Left kidney (tissue), 8 donors: ENCODE measurements at places on chromosomes 3 and 15. TPM values are rescaled to one million over a fixed set of nuclear protein-coding genes. Genes with fewer than 3 reads are reported as not detected.

- no peak for DNase-seq
These were observed 14.0 kb upstream of the KLF15 start for GRCh38 chr3:126371096-126371705.

GRCh38 chr3:143526011-143526545, 322.2 kb downstream of the SLC9A9 start:
- DNase-seq, result peak; percentile 30

GRCh38 chr15:28885128-28885629, 595 bp upstream of the APBA2 start:
- DNase-seq, result no peak

Gene CCR2
- 1.1 TPM for polyA plus RNA-seq

DNA sequence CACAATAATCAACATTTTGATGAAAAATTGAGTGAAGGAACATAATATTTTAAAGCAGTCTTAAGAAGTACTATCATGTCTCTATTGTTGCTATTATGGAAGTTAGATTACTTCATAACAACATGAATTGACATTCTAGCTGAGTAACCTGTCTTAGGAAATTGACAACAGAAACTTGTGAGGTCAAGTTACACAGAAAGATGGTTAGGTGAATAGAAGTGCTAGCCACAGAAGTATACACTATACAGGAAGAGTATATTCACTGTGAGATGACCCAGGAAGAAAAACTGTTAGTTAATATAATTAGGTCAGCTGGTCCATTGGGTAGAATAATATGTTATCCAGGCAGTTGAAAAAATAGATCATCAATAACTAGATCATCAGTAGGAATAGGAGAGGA, 31.2 kb downstream of the MLF1 start:
- DNase-seq, result no peak

DNA sequence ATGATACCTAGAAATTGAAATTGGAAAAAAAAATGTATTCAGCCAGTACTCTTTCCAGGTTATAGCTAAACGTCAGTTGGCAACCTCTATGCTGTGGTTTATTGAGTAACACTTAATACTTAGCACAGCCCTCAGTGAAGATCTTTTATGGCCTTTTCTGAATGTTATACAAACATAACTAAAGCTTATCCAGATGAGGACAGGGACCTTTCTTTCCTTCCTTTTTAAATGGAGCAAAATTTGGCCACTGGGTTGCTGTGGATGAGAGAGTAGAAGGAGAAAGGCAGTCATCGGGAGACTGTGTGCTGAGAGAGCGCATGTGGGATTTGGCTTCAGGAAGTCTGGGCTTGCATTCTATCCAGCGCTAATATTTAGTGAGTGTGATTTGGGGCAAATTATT, 36.1 kb downstream of the IGF1R start:
- DNase-seq, result no peak

- no peak for DNase-seq
These were observed 2.0 kb upstream of the SEMA3G start for GRCh38 chr3:52446631-52447511.

DNA sequence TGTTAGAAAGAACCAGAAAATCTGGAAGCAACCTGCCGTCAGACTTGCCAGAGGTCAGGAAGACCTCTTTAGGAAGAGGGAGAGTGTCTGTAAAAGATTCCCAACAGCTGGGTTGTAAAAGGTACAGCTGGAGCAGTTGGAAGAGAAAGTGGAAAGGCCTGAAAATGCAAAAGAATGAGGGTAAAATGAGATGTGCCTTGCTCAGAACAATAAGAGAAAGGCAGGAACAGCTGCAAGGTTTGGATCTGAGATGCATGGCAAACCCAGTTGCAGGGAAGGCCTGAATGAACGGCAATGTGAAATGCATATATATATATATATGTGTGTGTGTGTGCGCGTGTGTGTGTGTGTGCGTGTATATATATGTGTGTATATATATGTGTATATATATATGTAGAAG, 88.1 kb downstream of the ZIC1 start:
- DNase-seq, result no peak

Gene ROPN1
- 0.25 TPM for polyA plus RNA-seq

DNA sequence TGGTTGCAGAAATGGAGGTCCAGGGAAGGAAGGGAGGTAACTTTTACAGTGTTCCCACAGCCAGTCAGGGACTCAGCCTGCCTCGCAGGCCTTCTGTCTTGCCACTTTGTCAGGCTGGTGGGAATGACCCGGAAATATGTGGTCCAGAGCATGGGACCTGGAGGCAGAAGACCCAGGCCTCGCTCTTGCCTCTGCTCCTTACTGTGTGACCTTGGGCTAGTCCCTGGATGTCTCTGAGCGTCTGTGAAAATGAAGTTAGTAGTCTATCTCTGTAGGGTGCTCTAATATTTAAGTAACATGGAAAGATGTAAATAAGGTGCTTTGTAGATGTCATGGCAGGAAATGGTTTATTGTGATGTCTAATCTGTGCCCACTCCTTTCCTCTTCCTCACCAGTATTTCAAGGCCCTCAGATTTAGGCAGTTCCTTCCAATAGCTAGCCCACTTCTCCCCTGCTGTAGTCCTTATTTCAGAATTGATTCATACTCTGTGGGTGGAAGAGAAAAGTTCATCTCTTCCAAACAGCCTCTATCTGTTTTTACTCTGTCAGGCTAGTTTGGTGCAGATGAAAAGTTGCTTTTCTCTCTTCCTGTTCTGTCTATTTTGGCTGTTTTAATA, 9.1 kb downstream of the CORO2B start:
- DNase-seq, result no peak

Gene GOLGA6A
- polyA plus RNA-seq, result 0.27 TPM

- no peak for DNase-seq
These were observed 4.7 kb upstream of the GRAMD2A start for GRCh38 chr15:72202302-72202701.

DNA sequence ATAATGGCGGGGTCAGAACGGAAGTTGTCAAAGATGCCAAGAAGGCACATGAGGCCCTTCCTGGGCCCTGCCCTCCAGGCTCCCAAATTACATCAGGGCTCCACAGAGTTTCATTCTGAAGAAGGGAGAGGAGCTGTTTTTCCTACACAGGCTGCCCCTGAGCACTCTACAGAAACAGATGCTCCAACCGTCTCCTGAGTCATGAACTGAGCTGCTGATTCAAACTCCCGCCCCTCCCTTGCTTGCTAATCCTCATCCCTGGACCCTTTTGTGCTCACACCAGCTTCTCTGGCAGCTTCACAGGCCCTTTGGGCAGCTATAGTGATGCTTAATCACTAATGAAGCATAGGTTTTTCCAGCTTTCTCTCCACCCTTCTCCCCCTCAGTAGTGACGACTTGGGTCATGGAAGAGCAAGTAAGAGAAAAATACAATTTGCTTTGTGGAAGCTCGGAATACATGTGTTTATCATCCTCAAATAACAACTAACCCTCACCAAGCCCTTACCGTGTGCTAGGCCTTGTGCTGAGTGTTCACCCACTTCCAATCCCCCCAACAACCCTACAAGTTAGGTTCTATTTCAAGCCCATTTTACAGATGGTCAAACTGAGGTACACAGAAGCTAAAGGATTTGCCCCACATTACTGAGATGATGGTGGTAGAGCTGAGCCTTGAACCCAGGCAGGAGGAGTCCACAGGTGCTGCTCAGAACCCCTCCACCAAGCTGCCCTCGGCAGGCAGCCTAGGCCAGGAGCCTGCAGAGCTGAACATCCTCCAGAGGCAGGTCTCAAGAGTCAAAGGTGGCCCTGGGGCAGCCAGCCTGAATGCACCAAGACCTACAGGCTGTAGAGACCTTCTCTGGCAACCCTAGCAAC, 21.9 kb downstream of the MEGF11 start:
- DNase-seq, result no peak

- no peak for DNase-seq
These were observed 596.7 kb downstream of the TUSC7 start for GRCh38 chr3:117306299-117306698.

GRCh38 chr15:32029862-32030781, at the start of gene CHRNA7:
Gene CHRNA7, plus strand, starts transcription at chr15:32030515. Its CDS starts 80 bp downstream, at chr15:32030595.
- peak; percentile 69 for DNase-seq

DNA sequence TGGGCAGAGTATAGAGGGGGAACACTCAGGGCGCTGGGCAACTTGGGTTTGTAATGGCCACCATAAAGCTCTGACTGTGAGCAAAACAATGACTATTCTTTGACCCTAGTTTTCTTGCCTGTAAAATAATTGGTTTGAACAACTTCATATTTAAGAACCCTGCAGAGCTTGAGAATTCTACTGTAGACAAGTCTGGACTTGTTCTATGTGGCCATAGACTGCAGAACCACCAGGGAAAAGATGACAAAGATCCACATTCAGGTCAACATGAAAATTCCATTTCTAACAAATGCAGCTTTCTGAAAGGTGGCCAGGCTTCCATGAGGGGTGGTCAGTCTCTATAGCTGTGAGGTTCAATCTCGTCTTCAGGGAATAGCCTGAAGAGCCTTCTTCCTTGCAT, 239.4 kb upstream of the LRRN1 start:
- DNase-seq, result no peak
